ENCODE measurements at places on chromosomes 5 and 9.

- DNase-seq, result no peak
Observed at GRCh38 chr9:6040077-6040476, 24.7 kb upstream of the RANBP6 start.

- no peak for DNase-seq
Observed at GRCh38 chr5:45694971-45695803, 993 bp downstream of the HCN1 start.

DNA sequence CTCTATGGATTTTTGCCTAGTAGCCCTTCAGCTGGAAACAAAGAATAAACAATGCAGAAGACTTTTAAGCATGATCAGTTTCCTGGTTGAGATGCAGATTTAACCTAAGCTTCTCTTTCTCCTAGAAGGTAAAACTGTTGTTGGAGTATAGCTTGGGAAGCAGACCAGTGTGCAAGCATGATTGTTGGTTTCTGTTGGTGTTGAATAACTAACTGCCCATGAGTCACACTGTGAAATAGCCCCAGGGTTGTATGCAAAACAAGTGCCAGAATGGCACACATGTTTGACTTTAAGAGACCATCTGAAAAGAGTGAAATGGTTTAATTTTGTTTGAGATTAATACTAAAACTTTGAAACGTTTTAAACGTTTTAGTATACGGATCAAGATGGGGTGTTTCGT, 227.1 kb downstream of the ARHGEF28 start:
- DNase-seq, result no peak

DNA sequence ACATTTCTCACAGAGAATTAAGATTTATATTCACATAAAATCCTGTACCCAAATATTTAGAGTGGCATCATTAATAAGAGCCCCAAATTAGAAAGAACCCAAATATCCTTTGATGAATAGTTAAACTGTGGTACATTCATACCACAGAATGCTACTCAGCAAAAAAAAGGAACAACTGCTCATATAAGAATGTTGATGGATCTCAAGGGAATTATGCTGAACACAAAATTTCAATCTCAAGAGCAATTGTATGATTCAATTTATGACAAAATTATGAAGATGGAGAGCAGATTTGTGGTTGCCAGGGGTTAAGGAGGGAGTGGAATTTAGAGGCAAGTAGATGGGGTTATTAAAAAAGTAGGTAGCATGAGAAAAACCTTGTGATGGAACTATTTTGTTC, 4.5 kb upstream of the PAIP1 start:
- no peak for DNase-seq

DNA sequence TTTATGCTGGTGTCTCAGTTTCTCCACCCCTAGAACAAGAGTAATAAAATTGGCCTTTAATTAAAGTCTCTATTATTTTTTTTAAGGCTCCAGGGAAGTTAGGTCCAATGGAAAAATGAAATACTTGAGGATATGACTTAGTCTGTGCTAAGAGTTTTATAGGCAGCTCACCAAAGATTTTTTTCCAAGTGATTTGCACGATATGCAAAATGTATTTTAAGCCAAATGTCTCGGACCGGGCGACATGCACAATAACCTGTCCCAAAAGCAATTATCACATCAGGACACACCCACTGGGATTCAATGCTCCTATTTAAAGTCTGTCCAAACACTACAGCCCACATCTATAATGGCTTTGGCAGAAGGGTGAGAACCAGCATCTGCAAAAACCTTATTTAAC, 136.1 kb upstream of the ANKH start:
- DNase-seq, result no peak

All from NCI-H510A (cell line).